ENCODE measurements at places on chromosomes 5 and 9.

GRCh38 chr9:136807281-136808074, at the start of gene RABL6:
Gene RABL6 (plus strand): TSS chr9:136807948. CDS start chr9:136808197, 249 bp downstream.
- DNase-seq, result peak; percentile 49

DNA sequence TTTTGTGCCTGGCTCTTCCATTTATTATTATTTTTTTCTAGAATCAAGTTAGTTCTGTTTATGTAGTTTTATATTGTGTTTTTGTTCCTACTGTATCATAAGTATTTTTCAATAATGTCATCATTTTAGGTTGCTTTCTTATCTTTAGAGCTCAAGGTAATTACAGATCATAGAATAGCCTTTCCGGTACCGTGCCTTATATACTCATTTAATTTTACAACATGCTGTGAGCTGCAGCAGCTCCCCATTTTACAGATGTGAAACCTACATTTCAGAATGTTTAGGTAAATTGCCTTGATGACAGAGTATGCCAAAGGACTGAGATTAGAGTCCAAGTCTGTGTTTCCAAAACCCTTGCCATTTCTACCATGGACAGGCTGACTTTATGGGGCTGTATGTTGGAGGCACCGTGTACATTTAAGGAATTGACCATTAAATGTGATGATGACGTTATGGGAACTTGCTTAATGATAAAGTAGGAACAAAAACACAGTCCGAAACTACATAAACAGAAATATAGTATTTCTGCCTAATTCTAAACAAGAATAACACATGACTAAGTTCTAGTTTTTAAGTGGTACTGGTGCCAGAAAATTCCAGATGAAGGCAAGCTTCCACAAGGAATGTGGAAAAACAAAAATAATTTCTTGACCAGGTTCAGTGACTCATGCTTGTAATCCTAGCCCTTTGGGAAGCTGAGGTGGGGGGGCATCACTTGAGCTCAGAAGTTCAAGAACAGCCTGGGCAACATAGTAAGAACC, 97.7 kb downstream of the IQGAP2 start:
- DNase-seq, result no peak

DNA sequence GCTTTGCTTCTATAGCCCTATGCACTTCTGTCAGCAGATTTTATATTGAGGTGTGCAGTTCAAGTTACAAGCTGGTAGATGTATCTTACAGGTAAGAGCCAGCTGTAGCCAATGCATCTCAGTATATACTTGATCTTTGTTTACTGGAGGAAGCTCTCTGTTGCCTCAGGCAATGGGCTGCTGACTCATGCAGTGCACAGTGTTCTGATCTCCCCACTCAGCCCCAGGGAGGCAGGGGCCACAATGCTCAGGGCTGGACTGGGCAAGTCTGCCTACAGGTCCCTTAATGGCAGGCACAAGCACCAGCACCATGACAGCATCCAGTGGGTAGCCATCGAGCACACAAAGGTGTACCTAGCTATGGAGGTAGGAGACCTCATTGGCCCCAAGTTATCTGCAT, 178.8 kb upstream of the CDH10 start:
- no peak for DNase-seq

DNA sequence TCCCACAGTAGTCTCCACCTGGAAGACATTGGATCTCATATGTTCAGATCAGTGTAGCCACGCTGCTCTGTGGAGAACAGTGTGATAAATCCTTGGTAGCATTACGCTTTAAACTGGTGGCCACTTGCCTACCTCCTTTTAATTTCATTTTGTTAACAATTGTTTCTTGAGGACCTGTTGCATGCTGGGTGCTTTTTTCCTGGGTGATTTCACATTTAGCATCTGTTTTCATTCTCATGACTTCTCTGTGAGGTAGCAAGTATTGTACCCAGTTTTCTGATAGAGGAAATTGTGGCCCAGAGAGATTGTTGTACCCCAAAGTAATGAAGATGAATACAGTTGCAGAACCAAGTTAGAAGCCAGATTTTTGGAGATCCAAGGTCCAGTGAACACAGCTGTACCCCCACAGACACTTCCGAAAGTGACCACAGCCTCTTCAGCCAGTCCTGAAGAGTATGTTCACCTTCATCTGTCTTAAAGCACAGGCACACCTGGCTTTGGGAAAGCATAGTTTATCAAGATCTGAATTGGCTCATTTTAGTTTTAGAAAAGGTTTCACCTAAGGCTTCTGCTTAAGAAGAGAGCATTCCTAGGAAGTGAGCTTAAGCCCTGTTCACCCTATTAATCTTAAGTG, 75.2 kb downstream of the F2RL2 start:
- no peak for DNase-seq

- DNase-seq, result no peak
Measured at GRCh38 chr5:102651466-102651865, 103.6 kb upstream of the PAM start.

DNA sequence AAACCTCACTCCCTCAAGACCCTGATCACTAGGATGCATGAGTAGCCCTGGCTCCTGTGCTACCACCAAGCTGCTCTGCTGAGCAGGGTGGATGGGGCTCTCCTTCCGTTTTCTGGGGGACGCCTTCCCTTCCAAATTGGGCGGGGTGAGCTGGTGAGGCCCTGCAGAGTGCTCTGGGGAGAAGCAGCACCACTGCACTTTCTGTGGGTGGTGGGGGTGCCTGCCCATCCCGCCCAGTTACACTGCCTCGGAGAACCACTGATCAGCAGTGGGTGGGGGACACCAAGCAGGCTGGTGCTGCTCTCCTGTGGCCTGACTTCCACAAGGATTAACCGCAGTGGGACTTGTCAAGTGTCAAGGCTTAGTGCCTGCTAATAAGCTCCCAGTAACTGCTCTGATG, 19.0 kb downstream of the GFPT2 start:
- no peak for DNase-seq

- no peak for DNase-seq
Measured at GRCh38 chr5:127856292-127856691, 153.1 kb downstream of the CCDC192 start.
